ENCODE measurements at places on chromosomes 6 and 20.

DNA sequence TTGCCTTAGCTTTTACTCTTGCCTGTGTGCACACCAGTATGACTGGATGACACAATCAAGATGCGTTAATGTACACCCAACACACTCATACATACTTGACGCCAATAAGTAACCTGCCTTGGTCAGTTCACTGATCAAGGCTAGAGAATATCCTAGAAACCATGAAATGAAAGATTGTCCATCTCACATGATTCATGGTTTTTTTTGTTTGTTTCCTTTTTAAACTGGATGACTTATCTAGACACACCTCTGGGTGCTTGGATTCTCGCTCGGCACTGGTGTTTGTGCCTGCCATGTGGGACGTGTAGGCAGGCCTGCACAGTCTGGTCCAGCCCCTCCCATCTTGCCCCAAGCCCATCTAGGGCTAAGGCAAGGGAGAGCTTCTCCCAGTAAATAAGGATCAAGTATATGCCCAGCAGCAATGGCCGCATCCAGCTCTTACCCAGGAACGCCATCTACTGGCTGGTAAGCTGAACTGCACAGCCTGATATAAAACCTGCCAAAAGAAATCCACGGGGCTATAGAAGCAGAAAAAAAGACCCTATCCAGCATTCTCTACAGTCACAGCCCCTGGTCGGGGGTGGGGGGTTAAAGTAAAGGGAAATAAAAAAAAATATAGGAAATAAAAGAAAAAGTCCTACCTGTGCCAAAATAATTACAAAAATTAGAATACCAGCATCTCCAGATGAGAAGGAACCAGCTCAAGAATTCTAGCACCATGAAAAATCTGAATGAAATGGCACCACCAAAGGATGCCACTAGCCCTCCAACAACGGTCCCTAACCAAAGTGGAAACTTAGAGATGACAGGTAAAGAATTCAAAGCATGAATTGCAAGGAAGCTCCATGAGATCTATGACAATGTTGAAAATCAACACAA, 73.3 kb downstream of the OTOR start:
- DNase-seq: no peak

- no peak for DNase-seq
These were observed 11.9 kb upstream of the C20orf144 start for GRCh38 chr20:33650111-33650752.

DNA sequence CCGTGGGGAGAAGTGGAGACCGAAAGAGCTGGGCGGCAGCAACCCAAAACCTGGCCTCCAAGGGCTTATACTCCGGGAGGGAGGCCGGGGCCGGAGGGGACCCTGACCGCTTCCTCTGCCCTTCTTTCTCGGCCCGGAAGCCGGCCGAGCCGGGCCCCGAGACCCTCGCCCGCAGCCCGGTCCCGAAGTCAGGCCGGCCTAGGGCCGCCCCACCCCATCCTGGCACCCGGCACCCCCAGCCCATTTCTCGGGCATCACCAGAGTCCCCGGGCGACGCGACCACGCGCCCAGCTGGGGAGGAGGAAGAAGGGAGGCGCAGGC, 572 bp upstream of the ZDHHC14 start:
- DNase-seq: no peak

DNA sequence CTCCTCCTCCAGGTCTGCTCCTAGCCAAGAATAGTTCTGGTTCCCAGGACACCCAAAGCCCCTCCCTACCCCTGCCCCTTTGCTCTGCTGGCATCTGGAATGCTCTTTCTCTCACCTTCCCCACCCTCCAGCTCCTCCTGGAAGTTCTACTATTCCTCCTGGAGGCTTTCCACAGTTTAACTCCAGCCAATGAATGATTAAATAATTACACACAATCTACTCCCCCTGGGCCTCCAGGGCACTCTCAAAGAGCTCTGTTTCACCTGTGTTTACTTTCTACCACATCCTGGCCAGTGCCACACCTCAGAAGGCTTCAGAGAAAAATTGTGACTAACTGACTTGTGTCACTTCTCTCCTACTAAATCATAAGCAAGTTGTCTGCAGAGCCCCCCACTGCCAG, 36.2 kb downstream of the GCM1 start:
- no peak for DNase-seq

GRCh38 chr20:24968278-24968800, 19.3 kb downstream of the CST7 start:
- DNase-seq: no peak
